Stimulated activated CD8-positive, alpha-beta memory T cell treated with anti-CD3 and anti-CD28 coated beads, Interleukin-2, amount 100 ng/mL, for 1 hour (primary cell): ENCODE measurements at places on chromosomes 3 and 15.

- DNase-seq, result no peak
These were observed 2.9 kb downstream of the IGDCC3 start for GRCh38 chr15:65374821-65375401.

DNA sequence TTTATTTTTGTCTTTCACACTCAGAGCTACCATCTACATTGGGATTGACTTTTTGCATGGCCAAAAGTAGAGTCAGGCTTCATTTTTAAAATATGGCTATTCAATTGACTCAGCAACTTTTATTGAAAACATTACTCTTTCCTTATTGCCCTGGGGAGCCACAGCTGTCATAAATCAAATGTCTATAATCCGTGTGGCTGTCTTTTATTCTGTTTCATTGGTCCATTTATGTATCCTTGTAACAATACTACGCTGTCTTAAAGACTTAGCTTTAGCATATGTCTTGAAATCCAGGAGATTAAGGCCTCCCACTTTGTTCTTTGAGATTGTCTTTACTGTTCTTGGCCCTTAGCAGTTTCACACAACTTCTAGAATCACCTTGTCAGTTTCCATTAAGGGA is 55.2 kb downstream of the CEMIP start:
- DNase-seq, result no peak

GRCh38 chr15:45126535-45127158 is 3.0 kb downstream of the DUOXA1 start:
- DNase-seq, result peak; percentile 25

GRCh38 chr15:62104401-62104800 is 37.6 kb downstream of the C2CD4A start:
- no peak for DNase-seq

- DNase-seq, result no peak
These were observed 48.7 kb upstream of the VILL start for GRCh38 chr3:37941608-37942508.

GRCh38 chr3:154018100-154018696 is 103.0 kb upstream of the ARHGEF26 start:
- DNase-seq, result peak; percentile 0

DNA sequence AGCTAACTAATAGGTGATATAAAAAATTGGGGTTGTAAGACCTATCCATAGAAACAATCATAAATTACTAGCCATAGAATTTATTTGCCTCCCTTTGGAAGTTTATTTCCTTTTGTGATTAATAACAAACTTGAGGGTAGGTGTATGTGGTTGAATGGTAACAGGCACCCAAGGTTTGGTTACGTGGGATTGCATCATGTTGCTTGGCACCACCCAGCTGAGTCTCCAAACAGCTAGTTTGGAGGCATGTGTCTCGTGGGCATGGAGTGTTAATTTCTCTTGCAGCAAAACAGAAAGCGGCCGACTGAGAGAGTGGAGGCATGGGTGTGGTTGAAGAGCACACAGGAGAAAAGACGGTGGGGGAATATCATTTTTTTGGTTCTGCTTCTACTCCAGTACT is 441.4 kb downstream of the CNTN4 start:
- no peak for DNase-seq

GRCh38 chr3:74269689-74270088 is 344.8 kb downstream of the CNTN3 start:
- no peak for DNase-seq
